ENCODE measurements at places on chromosomes 7 and 10.

GRCh38 chr10:127298381-127298780, 102.0 kb upstream of the INSYN2A start:
- DNase-seq: no peak

DNA sequence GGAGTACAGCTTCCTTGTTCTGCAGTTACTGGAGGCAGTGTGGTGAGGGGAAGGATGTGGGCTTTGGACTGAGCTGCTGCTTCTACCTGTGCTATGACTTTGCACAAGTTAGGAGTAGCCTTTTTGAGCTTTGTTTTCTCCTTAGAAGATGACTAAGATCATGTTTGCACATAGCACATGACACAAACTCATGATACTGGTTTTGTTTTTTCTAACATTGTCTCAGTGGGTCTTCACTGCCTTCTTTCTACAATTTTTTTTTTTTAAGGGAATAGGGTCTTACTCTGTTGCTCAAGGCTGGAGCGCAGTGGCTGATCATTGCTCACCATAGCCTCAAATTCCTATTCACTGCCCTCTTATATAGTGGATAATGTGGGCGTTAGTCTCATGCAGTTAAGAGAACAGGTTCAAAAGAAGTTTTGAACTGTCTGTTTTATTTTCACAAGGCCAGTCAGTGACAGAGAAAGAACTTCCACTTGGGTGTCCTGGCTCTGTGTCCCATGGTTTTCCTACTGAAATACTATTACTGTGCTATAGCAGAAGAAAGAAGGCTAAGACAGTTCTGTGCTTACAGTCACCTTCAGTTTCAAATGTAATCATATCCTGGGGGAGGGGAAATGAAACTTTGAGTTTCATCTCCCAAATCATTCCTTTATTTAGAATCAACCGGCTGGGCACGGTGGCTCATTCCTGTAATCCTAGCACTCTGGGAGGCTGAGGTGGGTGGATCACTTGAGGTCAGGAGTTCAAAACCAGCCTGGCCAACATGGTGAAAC, 72.0 kb downstream of the KAT6B start:
- no peak for DNase-seq

GRCh38 chr7:36096460-36097095, 56.5 kb upstream of the EEPD1 start:
- no peak for DNase-seq

GRCh38 chr7:130993671-130994365, 259.8 kb upstream of the KLF14 start:
- DNase-seq: no peak

GRCh38 chr7:154640917-154641316, 362.0 kb downstream of the PAXIP1 start:
- DNase-seq: no peak

DNA sequence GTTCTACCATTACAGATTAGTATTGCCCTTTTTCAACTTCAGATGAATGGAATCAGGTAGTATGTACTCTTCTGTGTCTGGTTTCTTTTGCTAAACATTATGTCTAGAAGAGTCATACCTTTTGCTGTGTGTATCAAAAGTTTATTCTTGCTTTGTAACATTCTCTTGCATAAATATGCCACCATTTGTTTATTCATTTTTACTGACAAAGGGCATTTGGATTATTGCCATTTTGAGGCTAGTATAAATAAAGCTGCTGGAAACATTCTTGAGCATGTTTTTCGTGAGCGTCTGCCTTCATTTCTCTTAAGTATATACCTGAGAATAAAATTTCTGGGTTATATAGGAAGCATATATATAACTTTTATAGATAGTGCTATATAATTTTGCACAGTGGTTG, 121.7 kb upstream of the CSTF2T start:
- no peak for DNase-seq

- DNase-seq: no peak
Observed at GRCh38 chr7:151454932-151455530, 15.1 kb upstream of the CRYGN start.

- DNase-seq: no peak
Observed at GRCh38 chr7:92835851-92836488, 403 bp downstream of the CDK6 start.

DNA sequence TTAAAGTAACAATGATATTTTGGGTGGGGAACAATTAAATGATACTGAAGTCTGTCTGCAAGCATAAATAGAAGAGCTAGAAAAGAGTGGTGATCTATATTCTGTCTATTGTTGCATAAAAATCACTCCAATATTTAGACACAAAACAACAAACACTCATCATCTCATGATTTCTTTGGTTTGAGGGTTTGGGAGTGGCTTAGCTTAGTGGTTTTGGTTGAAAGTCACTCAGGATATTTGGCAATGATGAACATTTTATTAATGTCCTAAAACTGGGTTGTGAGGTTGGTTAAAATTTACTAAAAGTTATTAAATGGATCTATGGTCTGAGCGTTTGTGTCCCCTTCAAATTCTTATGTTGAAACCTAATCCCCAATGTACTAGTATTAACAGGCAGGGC, 54.7 kb upstream of the EGFR start:
- DNase-seq: no peak

GRCh38 chr10:1602037-1602484, 135.3 kb downstream of the ADARB2 start:
- DNase-seq: no peak

GRCh38 chr10:75814014-75814413, 382.6 kb downstream of the LRMDA start:
- DNase-seq: no peak

DNA sequence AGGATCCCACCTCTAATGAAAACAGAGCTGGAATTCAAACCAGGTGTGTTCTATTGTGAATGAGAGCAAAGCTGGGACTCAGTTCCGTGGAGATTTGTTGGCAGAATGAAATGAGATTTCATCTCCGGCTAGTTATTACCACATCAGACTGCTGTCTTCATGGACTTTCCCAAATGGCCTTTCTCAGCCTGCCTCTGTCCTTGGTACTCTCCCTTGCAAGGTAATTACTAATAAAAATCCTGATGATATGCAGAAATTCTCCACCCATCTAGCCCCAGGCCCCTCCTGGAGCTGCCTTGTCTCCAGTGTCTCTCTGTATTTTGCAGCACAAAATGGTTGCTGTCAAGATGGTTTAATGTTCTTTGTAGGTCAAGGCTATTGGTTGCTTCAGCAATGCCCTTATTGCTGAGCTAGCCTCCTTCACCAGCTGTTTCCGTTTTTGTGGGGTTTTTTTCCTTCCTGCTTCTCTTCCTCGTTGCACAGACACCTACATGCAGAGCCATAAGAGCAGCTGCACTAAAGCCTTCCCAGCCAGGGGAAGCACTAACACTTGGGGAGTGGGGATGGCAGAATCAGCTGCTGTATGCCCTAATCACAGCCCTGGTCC, 185.0 kb upstream of the GHITM start:
- DNase-seq: no peak

GRCh38 chr10:88032566-88032965, 169.1 kb downstream of the PTEN start:
- DNase-seq: no peak

- no peak for DNase-seq
Observed at GRCh38 chr10:104201636-104202035, 30.5 kb downstream of the CFAP43 start.

GRCh38 chr10:131778385-131778784, 122.4 kb upstream of the PPP2R2D start:
- no peak for DNase-seq

DNA sequence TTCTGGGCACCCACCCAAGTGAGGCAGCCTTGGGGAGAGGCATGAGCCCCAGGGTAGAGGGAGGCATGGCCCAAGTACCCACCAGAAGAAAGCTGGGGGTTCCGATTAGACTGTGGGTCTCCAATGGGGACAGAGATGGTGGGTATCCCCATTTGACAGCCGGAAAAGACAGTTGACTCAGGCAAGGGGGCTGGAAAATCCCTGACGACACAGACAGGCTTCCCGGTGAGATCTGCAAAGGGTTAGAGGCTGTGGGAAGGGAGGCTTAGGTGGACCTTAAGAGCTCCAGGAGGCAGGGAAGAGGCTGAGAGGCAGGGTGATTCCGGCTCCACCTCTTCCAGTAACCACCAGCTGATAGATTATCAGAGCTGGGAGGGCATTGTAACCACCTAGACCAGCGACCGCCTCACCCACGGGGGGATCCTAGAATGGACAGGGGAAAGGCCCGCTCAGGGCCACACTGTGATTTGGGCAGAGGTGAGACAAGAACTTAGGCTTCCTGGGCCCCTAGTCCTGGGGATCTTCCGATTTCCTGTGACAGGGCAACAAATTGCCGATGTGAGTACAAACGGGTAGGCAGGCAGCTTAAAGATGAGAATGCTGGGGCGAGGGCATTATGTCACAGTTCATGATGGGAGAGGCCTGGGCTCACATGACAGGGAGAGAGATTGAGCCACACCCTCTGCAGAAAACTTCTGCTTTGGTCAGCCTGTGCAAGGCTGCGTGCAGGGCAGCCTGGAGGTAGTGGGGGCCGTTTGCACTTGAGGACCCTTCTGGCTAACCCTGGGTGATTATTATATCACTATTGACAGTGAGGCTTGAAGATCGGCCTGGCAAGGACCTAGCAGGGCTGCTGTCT, 5.4 kb downstream of the TBATA start:
- DNase-seq: no peak

DNA sequence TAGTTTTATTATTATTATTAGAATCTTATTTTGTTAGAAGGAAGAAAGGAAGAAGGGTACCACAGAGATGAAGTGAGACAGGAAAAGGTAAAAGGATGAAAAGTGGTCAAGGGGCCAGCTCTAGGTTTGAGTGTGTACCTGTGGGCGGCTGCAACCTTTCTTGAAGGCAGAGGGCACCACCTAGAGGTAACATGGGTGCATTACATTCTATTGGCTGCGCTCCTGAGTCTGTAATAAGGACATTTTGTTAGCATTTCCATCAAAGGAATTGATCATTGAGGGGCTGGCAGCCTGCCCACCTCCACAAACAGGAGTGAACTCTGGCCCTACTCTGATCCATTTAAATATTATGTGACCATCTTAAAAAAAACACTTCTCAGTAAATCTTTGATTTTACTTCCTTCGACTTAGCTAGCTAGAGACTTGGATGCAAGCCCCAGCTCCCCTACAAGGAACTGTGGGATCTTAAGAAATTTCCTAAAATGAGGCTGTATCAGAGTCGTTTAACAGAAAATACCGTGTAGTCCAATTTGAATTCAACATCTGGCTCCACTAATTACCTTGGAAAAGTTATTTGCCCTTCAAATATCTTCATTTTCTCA, 610.4 kb downstream of the IPMK start:
- DNase-seq: no peak

DNA sequence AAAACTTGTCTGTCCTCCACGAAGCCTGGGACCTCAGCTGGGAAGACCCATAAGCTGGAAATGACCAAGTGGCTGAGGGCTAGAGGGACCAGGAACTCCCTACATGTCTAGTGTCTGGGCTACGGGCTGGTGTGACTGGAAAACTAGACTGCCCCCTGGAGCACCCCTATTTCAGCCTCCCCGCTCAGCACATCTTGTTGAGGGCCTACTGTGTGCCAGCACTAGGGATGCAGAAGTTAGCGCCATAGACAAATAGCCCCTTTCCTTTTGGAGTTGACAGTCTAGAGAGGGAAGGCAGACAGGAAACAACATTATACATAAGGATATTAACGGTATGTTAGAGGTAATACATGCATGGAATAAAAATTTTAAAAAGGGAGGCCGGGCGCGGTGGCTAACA, 74.5 kb downstream of the TEX36 start:
- no peak for DNase-seq

DNA sequence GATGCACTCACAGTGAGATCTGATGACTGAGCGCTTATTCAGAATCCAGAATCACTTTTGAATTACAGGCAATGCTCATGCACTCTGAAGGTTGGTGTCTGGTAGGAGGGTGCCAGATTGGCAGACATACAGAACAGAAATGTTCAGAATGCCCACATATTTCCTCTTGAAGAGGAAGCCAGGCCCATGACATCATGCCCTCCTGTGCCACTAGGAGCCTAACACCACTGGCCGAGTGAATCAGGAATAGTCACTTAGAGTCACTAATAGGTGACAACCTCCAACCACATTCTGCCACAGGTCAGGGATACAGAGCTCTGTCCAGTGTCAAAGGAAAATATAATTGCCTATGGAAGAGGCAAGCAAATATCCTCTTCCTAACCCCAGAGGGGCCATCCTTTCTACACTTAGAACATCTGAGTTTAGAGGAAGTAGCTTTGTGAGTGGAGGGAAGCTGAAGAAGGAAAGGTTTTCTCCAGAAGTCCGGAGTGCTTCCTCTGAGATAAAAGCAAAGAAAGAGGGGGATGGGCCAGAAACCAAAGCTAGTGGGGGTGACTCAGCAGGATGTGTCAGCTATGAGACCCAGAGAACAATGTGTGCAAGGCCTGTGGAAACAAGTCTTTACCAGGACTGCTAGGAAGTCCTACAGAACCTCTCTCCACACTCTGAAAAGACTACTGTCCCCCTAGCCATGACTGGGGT, 838.8 kb downstream of the GRID1 start:
- no peak for DNase-seq

DNA sequence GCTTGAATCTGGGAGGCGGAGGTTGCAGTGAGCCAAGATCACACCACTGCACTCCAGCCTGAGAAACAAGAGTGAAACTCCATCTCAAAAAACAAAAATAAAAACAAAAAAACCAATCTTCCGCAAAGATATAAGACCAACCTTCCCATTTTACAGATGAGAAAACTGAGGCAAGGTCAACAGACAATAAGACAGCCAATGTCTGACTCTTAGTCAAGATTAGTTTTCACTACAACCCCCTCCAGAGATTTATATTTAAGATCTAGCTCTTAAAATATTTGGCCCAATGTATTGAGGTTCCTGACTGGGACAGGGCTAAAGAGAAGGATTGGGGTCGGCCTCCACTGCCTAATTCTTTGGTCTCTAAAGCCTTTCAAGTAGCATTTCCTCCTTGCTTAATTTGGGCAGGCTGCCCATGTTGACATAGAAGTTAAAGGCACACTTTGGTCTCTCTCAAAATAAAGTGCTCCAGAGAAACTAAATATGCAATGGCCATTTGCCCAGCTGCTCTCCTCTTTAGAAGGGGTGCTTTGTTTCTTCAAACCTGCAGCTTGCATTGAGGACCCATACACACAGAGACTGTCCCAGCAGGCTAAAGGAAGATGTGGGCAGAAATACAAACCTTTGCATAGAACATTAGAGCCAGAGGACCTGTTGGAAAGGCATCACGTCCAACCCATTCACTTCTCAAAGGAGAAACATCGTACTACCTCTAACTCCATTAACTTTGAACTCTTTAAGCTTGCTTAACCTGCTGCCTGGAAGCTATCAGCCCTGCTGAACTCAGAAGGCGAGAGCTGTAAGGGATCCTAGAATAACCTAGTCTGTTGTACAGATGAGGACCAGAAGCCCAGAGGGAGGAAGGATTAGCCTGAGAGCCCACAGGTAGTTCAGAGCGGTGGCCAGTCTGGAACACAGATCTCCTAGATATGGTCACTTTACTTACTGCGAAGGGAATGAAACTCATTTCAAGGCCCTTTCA, 3.9 kb downstream of the TECTB start:
- no peak for DNase-seq

GRCh38 chr10:12428447-12429135, 79.2 kb downstream of the CAMK1D start:
- DNase-seq: no peak

- DNase-seq: no peak
Observed at GRCh38 chr7:47804767-47805545, 143.3 kb downstream of the PKD1L1 start.
